ENCODE measurements at places on chromosomes 5 and 9. TPM values are rescaled to one million over a fixed set of nuclear protein-coding genes. Genes with fewer than 3 reads are reported as not detected.

BNC2 gene
- total RNA-seq = 11.7 TPM

DNA sequence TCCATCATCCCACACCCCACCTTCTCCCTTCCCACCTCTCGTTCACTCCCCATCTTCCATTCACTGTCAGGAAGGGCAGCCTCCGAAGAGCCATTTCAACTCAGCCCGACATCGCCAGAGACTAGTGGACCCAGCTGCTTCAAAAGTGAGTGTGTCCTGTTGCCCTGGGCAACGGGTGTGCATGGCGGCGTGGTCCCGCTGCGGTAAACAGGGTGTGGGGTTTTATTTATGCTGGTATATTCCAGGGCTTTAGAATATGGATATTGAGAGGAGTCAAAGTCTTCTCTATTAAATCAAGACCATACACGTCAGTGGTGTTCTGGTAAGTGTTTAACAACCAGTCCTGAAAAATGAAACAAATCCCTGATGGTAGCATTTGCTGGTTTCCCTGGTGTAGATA is 274.5 kb downstream of the MAST4 start:
- no peak for DNase-seq

DNA sequence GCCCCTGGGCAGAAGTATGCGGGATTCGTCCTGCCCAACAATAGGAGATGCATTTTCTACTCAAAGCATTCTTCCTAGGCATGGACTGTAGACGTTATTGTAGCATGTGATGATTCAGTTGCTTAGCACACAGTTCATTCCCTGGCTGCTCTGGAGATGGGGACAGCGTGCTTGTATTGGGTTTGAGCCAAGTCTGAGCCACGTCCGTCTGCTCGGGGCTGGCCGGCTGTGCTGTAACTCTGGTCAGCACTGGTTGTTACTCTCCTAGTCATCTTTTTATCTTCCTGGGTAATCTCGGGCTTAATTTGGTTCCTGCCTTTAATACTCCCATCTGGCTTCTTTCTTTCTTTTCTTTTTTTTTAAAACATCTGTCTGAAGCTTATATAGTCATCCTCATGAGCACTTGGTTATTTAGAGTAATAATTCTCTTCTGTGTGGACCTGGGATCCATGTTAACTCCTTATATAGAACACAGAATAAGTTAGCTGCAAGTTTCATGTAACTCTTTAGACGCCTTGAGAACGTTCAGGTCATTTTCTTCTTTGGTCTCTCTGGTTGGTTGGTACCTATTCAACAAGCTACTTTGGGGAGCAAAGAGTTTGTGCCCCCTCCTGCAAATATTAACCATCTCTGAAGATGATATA is 118.8 kb upstream of the RPS23 start:
- peak; percentile 92 for DNase-seq

CLINT1 gene
- total RNA-seq = 131 TPM

DNA sequence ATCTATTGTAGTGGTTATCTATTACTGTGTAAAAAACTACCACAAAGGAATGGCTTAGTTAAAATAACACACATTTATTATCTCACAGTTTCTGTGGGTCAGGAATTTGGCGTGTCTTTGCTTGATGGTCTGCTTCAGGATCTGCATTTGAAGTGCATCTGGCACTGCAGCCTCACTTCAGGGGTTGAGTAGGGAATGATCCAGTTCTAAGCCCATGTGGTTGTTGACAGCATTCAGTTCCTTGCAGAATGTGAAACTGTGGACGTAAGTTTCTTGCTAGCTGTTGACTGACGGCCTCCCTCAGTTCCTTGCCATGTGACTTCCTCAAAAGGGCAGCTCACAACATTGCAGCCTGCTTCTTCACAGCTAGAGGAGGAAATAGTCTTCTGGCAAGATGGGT is 2.1 kb upstream of the OGN start:
- DNase-seq = no peak

- no peak for DNase-seq
Measured at GRCh38 chr9:122151267-122151828, 8.2 kb downstream of the NDUFA8 start.

GRCh38 chr9:113665064-113665463 is 201.5 kb downstream of the RGS3 start:
- no peak for DNase-seq

- DNase-seq = peak; percentile 68
Measured at GRCh38 chr5:137751869-137752491, 2.2 kb downstream of the HNRNPA0 start.

DNA sequence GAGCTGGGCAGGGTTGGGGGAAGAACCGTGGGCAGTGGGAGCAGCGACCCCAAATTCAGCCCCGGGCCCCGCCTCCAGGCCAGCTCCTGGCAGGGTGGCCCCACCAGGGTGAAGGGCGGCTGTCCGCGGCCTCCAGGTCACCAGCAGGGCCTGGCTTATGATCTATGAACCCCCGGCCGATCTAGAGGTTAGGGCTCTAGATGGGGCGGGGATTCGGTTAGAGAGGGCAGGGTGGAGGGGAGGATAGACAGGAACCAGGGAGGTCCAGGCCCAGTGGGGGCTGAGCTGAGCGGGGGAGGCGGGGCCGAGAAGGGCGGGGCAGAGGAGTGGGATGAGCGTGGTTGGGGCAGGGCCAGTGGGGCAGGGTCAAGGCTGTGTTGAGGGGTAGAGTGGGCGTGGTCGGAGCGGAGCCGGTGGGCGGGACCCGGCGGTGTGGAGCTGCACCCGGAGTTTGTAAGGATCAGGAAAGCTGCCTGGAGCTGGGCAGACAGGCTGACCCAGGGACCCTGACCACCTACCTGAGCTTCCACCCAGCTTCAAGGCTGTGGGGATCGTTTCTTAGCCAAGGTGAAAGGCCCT is 29.3 kb upstream of the OBP2B start:
- no peak for DNase-seq

DNAH5 gene
- 3.5 TPM for total RNA-seq

DNA sequence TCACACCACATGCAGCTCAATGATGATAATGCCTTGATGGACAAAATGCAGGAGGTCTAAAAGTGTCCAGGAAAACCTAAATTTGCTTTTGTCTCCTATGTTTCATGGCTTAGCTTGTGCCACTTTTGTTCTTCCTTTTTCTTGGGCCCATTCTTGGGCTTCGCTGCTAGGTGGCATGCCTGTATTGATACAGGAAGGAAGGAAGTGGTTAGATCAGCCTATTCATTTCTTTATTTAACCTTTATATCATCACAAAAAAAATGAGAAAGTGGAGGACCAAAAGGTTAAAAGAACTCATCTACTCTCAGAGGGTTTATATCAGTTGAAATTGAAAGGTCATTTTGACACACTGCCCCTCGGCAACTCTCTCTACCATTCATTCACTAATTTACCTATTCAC is 260.2 kb downstream of the ARHGAP26 start:
- DNase-seq = no peak

IRGM gene
- not detected for total RNA-seq

DNA sequence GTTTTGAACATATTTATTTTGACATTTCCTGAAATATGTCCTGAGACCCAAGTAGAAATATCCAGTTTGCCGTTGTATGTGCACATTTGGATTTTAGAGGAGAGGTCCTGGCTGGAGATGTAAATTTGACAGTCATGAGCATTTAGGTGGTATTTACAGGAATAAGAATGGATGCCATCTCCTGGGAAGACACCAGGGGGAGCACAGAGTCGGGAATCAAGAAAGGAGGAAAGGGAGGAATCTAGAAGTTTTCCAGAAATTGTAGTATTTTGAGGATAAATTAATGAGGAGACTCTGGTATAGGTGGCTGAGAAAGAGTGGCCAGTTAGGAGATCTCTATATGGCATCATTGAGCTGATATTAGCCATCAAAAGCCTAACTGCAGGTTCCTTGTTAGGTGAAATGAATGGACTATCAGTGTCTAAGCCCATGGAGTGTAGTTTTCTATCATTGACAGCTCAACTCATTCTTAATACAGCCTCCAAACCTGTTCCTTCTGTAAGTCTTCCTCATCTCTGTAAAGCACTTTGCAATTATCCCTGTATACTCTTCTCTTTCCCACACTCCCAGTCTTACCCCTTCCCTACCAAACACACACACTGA is 7.2 kb downstream of the GAPT start:
- DNase-seq = peak; percentile 44

TNFSF8 gene
- not detected for total RNA-seq

NAA35 gene
- 12.2 TPM for total RNA-seq

GRCh38 chr9:21985964-21986667 is 8.1 kb downstream of the CDKN2A start:
- DNase-seq = no peak

GRCh38 chr5:132065951-132066701 is 5.7 kb downstream of the IL3 start:
- DNase-seq = no peak

GRCh38 chr5:67266654-67267350 is 70.2 kb upstream of the CD180 start:
- DNase-seq = no peak

ANKRD34B gene
- not detected for total RNA-seq

GRCh38 chr5:80704221-80704620 is 49.4 kb upstream of the DHFR start:
- no peak for DNase-seq

- no peak for DNase-seq
Measured at GRCh38 chr5:35158622-35159369, 71.5 kb downstream of the PRLR start.

DNA sequence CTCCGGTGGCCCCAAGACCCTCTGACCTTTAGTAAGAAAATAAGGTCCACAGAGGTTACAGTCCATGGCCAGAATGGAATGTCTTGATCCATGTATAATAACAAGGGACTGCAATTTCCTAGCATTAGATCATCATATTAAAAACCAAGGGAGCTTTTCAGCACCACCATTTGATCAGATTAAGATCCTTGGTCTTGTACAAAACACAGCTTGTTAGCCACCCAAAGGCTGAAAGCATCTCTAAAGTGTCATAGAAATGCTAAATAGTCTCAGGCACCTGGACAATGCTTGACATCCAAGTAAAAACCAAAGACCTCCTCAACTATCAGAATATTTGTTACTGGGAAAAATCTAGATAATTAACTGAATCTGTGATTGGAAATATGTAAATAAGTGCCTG is 50.3 kb upstream of the VPS13A start:
- no peak for DNase-seq

GRCh38 chr9:9753266-9753665 is 859.5 kb downstream of the PTPRD start:
- no peak for DNase-seq

CRHBP gene
- total RNA-seq = not detected

GRCh38 chr5:71834601-71835000 is 115.5 kb downstream of the CARTPT start:
- DNase-seq = no peak

GRCh38 chr9:124710766-124711165 is 60.3 kb downstream of the NR6A1 start:
- DNase-seq = no peak

GRCh38 chr9:93308676-93309075 is 124.7 kb downstream of the WNK2 start:
- DNase-seq = no peak

All from PC-3 (cell line).